ENCODE measurements at places on chromosomes 3 and 15.

- no peak for DNase-seq
Measured at GRCh38 chr15:101694261-101694660, 30.0 kb downstream of the TARS3 start.

DNA sequence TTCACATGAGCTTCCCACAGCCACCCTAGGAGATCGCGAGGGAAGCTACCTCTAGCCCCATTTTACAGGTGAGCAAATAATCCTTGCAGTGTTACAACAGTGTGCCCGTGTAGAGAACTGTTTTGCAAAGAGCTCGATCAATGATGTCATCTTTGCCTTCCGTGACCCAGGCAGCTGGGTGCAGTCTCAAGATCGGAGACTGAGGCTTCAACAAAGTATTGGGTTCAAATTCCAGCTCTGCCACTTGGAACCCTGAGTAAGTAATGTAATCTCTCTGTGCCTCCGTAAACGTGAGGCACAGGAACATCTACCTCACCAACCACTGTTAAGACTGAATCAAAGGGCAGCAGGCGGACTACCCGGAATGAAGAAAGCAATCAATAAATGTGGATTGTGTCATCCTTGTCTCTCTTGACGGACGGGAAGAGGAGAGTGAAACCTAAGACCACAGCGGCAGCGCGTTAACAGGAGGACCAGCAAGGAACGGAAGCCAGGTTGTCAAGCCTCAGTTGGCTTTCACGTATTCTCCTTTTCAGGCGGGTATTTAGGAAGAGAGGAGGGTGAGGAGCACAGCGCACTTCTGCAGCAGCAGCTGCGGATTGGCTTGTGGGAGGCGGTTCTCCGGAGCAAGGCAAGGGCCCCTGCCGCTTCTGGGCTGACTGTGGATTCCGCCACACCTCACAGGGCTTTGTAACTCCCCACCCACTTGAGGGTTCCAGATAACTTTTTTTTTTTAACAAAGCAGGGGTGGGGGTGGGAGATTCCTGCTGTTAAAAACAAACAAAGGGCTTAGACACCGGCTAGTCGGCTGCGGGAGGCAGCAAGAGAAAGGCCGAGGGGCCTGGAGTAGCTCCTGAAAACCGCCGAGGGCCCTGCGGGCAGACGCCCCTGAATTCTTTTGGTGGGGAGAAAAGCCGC is 1.5 kb upstream of the SMAD3 start:
- DNase-seq = peak; percentile 21

GRCh38 chr15:89785774-89786140 is 9.6 kb downstream of the MESP2 start:
- DNase-seq = no peak

DNA sequence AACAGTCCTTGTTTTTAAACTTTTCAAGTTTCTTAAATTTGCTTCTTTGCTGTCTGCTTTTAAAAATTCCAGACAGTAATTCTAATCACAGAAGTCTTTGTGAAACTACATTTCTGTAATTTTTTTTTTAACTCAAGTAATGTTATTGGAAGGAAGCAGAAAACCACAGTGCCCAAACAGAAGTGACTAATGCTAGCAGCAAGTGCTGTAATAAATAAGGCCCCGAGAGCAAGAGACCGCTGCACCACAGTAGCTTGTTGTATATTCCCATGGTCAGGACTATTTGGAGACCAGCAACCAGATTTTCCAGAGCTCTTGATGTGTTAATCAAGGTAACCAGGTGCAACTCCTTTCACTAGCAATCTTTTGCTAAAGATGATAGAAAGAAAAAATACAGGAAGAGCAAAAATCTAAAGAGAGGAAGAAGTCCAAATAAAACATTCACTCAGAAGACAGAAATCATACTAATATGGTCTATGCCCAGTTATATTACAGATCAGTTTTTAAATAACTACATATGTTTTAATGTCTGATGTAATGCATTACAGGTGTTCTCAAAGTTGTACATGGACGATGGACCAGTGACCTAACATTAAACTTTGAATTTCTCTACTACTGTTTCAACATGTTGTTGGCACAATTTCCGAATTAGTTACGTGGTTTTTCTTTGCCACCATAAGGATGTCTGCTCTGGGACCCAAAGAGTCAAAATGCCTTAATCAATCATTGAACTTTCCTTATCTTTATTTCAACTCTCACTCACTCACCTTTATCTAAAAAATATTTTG is 36.4 kb downstream of the WWTR1 start:
- no peak for DNase-seq
